A549 treated with CpdA at 1 μM for 4 hours (cell line): ENCODE measurements at places on chromosomes 3 and 15. TPM values are rescaled to one million over a fixed set of nuclear protein-coding genes. Genes with fewer than 3 reads are reported as not detected.

SLC12A1 gene
- not detected in 5 replicates for total RNA-seq

SGO1 gene
- 14.8 to 19.4 TPM (median 15.6 TPM) in 5 replicates for total RNA-seq

CYFIP1 gene
- total RNA-seq: 69.6 to 85.3 TPM (median 79.3 TPM) in 5 replicates

DLL4 gene
- total RNA-seq: 0.62 to 0.68 TPM (median 0.65 TPM) in 5 replicates

PLSCR5 gene
- total RNA-seq: not detected in 5 replicates

KNG1 gene
- total RNA-seq: not detected in 5 replicates

ARHGEF26 gene
- total RNA-seq: 5.2 to 8.5 TPM (median 5.9 TPM) in 5 replicates

SATB1 gene
- 0.08 to 0.13 TPM (median 0.09 TPM) in 3 of 5 replicates, not detected in the others for total RNA-seq

LMLN gene
- total RNA-seq: 1.7 to 2.6 TPM (median 2.3 TPM) in 5 replicates

PSTPIP1 gene
- total RNA-seq: not detected in 5 replicates

GOLGA8Q gene
- total RNA-seq: 0.10 to 0.38 TPM in 2 of 5 replicates, not detected in the others

C3orf70 gene
- total RNA-seq: 0.02 TPM in 1 of 5 replicates, not detected in the others

RAD54L2 gene
- total RNA-seq: 3.5 to 5.6 TPM (median 4.0 TPM) in 5 replicates

RAB6B gene
- 0.76 to 2.4 TPM (median 2.3 TPM) in 5 replicates for total RNA-seq

COMMD2 gene
- 33.2 to 38.9 TPM (median 34.5 TPM) in 5 replicates for total RNA-seq

GLDN gene
- total RNA-seq: not detected in 5 replicates

ZSCAN2 gene
- 13.1 to 17.1 TPM (median 14.9 TPM) in 5 replicates for total RNA-seq

NSUN3 gene
- 6.8 to 9.1 TPM (median 7.6 TPM) in 5 replicates for total RNA-seq

PHC3 gene
- 9.5 to 16.8 TPM (median 14.0 TPM) in 5 replicates for total RNA-seq

SPATA16 gene
- not detected in 5 replicates for total RNA-seq

FRMD4B gene
- 0.85 to 2.8 TPM (median 1.4 TPM) in 5 replicates for total RNA-seq

CLEC3B gene
- total RNA-seq: 0.49 TPM in 1 of 5 replicates, not detected in the others

LYZL4 gene
- not detected in 5 replicates for total RNA-seq

IQCF2 gene
- not detected in 5 replicates for total RNA-seq

TFRC gene
- total RNA-seq: 89.2 to 116 TPM (median 101 TPM) in 5 replicates

TGM5 gene
- not detected in 5 replicates for total RNA-seq

XIRP1 gene
- total RNA-seq: 0.05 to 0.15 TPM (median 0.07 TPM) in 5 replicates

CX3CR1 gene
- 0.02 TPM in 1 of 5 replicates, not detected in the others for total RNA-seq

MRPS22 gene
- total RNA-seq: 44.6 to 53.5 TPM (median 45.8 TPM) in 5 replicates

IL5RA gene
- total RNA-seq: not detected in 5 replicates

LRRC15 gene
- total RNA-seq: 0.15 to 0.26 TPM (median 0.17 TPM) in 5 replicates

MBNL1 gene
- total RNA-seq: 42.4 to 58.3 TPM (median 52.8 TPM) in 5 replicates

IGSF11 gene
- 3.9 to 5.8 TPM (median 5.1 TPM) in 5 replicates for total RNA-seq

CCR2 gene
- total RNA-seq: not detected in 5 replicates

LRRC31 gene
- total RNA-seq: 0.02 TPM in 1 of 5 replicates, not detected in the others

SKOR1 gene
- total RNA-seq: 0.03 TPM in 2 of 5 replicates, not detected in the others

GRK7 gene
- total RNA-seq: 0.02 to 0.06 TPM (median 0.03 TPM) in 3 of 5 replicates, not detected in the others
